ENCODE measurements at places on chromosomes 7 and 10.
A peak's percentile ranks its signal among the peaks of the same experiment; 100 is the strongest.

- DNase-seq = no peak
These were observed 28.8 kb downstream of the ABI1 start for GRCh38 chr10:26831936-26832335.

- DNase-seq = no peak
These were observed 431.2 kb upstream of the AUTS2 start for GRCh38 chr7:69166979-69167516.

DNA sequence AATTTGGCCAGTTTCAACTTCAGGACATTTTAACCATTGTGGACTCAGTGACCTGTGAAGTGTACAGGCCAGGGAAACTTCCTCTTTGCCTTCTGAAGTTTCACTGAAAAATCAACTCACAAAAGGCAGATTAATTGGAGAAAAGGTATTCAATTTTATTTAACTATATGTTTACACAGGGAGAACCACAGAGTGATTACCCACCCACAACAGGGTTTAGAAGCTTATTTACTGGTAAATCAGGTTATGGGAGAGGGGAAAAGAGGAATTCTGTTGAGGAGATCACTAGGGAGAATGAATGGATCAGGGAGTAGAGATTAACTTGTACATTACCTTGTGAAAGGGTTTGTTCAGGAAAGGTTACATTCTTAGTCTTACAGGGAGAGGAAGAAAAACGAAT lies 1.7 kb upstream of the AKR1D1 start:
- no peak for DNase-seq

- DNase-seq = no peak
These were observed 14.7 kb downstream of the FKBP6 start for GRCh38 chr7:73342645-73343044.

DNA sequence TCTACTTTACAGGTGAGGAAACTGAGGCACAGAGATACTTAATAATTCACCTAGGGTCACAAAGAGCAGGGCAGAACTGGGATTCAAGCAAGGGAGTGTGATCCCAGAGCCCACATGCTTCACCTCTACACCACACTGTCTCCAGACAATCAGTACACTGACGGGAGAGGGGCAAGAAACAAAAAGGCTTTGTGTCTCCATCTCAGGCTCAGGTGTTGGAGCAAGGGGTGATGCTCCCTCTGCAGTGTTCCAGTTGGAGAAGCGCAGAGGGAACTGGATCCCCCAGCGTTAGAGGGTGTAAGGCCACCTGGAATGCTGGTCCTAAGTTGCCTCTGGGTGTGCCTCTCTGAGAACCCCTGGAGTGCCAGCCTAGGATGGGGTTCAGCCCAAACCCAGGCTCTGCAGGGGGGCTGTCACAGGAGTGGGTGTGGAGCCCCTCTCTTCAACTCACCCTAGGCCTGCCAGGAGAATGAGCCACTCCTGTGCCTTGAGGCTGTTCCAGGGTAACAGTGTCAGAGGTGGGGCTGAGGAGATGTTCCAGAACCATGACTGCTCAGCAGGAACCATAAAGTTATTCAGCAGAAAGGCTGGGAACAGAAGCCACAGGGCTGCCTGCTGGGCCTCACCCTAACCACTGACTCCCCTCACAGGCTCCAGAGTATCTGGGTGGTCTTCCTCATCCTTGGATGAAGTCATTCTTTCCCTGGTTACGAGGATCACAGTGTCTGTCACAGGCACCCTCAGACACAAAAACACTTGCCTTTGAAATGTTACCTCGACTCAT lies 5.5 kb downstream of the RBP4 start:
- no peak for DNase-seq

GRCh38 chr10:119207713-119208552 lies 562 bp downstream of the GRK5 start:
- peak; percentile 59 for DNase-seq

GRCh38 chr7:127123220-127123619 lies 129.5 kb downstream of the GRM8 start:
- no peak for DNase-seq

- DNase-seq = no peak
These were observed 129.2 kb downstream of the BAMBI start for GRCh38 chr10:28806488-28806941.

DNA sequence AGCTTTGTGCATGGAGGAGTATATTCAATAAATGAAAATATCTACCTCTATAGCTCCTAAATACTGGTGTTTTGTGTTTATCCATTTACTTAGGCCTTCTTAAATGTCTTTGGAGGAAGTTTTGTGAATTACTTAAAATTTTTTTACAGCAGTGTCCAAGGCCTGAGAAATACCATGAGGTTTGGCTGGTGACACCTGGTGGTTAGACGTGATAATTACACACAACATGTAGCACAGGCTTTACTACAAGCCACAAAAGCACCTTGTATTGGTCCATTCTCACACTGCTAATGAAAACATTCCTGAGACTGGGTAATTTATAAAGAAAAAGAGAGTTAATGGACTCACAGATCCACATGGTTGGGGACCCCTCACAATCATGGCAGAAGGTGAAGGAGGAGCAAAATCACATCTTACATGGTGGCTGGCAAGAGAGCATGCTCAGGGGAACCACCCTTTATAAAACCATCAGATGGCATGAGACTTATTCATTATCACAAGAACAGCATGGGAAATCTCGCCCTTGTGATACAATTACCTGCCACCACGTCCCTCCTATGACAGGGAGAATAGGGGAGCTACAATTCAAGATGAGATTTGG lies 20.6 kb downstream of the HYAL4 start:
- no peak for DNase-seq

GRCh38 chr10:78449554-78449953 lies 415.9 kb downstream of the RPS24 start:
- DNase-seq = no peak

DNA sequence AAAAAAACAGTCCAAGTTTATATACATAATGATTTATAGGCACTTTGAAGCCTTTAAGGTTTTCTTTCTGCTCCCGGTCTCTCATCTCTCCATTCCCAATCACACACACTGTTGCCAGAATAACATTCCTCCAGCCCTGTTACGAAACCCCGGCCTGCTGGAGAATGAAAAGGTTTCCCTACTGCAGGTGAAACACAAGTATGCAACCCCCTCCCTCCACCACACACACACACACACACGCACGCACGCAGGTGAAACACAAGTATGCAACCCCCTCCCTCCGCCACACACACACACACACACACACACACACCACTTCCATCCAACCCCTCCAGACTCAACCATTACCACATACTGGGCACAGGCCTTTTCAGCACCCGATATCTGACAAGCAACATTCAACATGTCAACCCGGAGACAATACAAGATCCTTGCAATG lies 87.5 kb downstream of the PARD3 start:
- no peak for DNase-seq

DNA sequence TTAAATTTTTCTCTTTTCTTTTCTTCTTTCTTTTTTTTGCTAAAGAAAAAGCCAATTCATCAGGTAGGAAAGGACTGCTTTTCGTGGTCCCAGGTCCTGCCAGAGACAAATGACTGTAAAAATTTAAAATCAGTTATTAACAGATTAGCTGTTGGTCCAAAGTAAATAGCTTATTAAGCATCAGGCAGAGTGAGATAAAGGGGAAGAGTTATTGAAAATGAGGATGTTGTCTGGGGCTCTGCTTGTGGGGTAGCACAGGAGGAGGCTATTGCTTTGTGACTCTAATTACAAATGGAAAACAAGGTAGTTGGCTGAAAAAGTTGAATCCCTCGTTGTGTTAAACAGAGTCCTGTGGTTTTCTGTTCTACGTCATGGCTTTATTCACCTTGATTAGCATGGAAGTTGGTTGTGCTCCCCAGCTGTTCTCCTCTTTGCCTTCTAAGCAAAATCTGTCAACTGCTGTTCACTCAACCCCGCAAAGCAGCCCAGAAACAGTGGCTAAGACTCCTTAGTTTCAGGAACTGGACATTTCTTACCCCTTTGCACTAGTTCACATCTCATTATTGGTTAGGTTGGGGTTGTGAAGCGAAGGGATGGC lies 128.9 kb downstream of the SNX10 start:
- no peak for DNase-seq

DNA sequence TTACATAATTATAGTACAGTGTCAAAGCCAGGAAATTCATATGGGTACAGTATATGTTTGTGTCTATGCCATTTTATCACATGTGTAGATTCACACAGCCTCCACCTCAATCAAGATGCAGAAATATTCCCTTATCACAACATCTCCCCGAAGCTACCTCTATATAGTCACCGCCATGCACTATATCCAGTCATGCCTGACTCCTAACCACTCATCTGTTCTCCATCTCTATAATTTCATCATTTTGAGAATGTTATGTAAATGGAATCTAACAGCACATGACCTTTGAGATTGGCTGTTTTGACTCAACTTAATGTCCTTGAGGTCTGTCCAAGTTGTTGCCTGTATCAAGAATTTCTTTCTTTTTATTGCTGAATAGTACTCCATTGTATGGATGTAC lies 22.3 kb upstream of the SLC25A13 start:
- no peak for DNase-seq

DNA sequence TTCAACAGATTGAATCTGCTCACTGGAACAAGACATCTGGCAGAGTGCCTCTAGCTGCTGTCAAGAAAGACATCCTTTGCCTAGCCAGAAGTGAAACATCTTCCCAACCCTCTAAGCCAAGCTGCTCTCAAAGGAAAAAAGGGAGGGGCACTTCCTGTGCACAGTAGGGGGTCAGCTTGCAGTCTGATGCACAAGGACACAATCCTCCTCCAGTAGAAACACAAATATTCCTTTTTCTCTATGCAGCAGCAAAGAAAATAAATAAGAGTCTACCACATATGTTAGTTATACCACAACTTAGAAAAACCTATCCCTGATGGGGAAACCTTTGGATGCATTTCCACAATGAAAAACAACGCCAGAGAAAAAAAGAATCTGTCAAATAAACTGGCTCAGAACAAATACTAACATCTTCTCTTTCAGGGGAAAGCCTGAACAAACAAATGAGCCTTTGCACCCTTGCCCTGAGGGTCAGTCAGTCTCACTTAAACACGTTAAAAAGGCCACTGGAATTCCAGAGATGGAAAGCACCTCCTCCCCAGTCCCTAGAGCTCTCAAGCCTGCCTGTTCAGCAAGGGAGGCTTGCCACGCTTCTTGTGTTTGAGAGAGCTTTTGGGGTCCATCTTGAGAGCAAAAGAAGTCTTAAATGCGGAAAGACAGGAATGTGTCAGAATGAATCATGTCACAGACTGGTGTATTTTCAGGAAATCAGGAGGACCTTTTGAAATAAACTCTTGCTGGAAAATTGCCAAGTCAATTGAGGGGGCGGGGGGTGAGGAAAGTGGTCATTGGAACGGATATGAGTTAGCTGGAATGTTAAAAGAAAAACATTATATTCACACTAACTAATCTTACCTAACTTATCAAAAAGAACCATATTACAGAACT lies 7.5 kb downstream of the LAMB1 start:
- DNase-seq = no peak

DNA sequence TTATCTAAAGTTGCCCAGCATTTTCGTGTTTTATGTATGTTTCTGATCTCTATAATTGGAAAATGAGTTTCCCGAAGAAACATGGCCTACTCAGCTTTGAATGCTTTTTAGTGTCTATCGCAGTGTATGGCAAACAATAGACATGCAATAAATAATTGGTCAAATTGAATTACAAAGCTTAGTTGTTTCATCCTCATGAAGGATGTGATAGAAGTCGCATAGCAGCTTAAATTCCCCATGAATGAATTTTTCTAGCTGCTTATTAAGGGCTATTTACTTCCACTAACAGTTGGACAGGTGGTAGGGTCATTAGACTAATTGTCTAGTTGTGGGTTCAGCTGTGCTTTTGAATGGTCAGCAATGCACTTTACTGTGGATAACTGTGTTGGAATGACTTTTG lies 467.3 kb upstream of the MBL2 start:
- no peak for DNase-seq

DNA sequence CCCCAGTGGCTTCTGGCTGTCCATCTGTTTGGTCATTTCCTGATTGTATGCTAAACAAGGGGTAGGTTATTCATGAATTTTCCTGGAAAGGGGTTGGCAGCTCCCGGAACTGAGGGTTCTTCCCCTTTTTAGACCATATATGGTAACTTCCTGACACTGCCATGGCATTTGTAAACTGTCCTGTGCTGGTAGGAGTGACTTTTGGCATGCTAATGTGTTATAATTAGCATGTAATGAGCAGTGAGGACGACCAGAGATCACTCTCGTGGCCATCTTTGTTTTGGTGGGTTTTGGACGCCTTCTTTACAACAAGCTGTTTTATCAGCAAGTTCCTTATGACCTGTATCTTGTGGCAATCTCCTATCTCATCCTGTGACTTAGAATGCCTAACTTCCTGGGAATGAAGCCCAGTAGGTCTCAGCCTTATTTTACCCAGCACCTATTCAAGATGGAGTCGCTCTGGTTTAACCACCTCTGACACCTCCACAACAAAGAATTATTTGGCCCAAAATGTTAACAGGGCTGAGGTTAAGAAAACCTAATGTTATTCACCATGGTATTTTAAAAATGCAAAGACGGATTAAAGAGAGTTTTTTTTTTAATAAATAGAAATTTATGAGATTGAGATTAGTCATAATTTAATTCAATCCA lies 2.4 kb upstream of the PTN start:
- no peak for DNase-seq

DNA sequence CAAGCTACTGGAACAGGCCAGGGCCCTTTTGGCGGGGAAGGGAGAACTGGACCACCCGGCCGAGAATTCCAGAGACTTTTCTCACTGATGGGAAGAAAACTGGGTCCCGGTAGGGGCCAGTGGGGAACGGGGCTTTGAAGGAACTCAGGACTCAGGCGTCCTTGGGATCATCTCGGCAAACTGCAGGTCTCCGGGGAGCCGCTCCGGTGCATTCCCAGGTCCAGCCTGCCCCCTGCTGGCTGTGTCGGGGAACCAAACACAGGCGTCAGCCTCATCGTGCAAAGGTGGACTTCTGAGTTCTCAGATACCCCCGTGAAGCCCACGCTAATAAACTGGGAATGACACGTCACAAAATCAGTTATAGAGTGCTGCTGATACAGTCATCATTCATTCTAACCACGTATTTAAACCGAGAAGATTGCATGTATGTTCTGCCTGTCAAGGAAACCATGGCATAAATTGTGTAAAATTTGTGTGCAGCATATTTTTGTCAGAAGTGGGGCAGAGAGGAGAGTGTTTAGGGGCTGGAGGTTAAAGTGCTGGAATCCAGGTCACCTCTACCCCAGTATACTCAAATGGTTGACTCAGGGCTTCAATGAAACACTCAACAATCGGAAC lies 76.1 kb upstream of the CPXM2 start:
- DNase-seq = no peak

- DNase-seq = no peak
These were observed 11.2 kb upstream of the TECTB start for GRCh38 chr10:112271982-112272381.

DNA sequence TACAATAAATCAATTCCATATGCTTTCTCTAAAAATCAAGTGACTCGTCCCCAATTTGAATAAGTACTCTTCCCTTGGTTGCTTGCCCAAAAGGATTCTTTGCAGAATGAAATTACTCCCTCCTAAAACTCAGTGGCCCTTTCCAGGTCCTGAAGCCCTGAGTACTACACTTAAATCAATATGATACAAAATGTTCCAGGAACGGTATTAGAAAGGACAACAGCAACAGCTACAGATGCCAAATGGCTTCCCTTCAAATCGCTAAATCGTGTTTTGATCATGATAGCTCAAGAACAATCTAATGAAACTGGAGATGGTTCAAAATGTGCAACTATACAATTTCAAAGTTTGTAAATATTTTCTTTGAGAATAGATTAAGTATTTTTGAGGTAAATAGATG lies 59.4 kb downstream of the TPK1 start:
- no peak for DNase-seq

Data from T-helper 1 cell (primary cell).